GM23248 (cell line): ENCODE measurements at places on chromosomes 4 and X. TPM values are rescaled to one million over a fixed set of nuclear protein-coding genes. Genes with fewer than 3 reads are reported as not detected.
A peak's percentile ranks its signal among the peaks of the same experiment; 100 is the strongest.

PNMA3 gene
- polyA plus RNA-seq = not detected in 2 replicates

BEX1 gene
- polyA plus RNA-seq = 79.4 and 79.9 TPM in 2 replicates

CENPVL3 gene
- polyA plus RNA-seq = not detected in 2 replicates

GYPE gene
- polyA plus RNA-seq = 4.0 and 4.7 TPM in 2 replicates

MAGEA3 gene
- polyA plus RNA-seq = not detected in 2 replicates

PLXNA3 gene
- polyA plus RNA-seq = 26.7 and 35.1 TPM in 2 replicates

SH3D19 gene
- polyA plus RNA-seq = 29.1 and 36.5 TPM in 2 replicates

ARHGAP24 gene
- polyA plus RNA-seq = 21.9 and 24.1 TPM in 2 replicates

FRMD7 gene
- not detected in 2 replicates for polyA plus RNA-seq

LRIT3 gene
- not detected in 2 replicates for polyA plus RNA-seq

GRCh38 chr4:113971706-113972360 is 7.6 kb downstream of the ARSJ start:
- H3K36me3 ChIP-seq = 0 out of 2 replicates have a peak, but pooled peaks cover 6% of the 10 kb centered on the region
- peaks cover 49% of the 10 kb centered on the region for H3K4me1 ChIP-seq
- DNase-seq = peak; percentile 75
- no peaks in the 10 kb centered on the region for H3K27me3 ChIP-seq

- H3K27ac ChIP-seq = no peak overlapping the region
- no peaks in the 10 kb centered on the region for H3K36me3 ChIP-seq
- H3K4me1 ChIP-seq = 0 out of 2 replicates have a peak, but pooled peaks cover 4% of the 10 kb centered on the region
- H3K4me3 ChIP-seq = no peak overlapping the region
- peak; percentile 60 for DNase-seq
These were observed 99.2 kb downstream of the PSAPL1 start for GRCh38 chr4:7335344-7336066.

- H3K4me3 ChIP-seq = no peak overlapping the region
- no peak overlapping the region for H3K27ac ChIP-seq
- H3K27me3 ChIP-seq = no peaks in the 10 kb centered on the region
- no peaks in the 10 kb centered on the region for H3K36me3 ChIP-seq
These were observed 230.6 kb downstream of the PCDH7 start for GRCh38 chr4:30950737-30951136.

DNA sequence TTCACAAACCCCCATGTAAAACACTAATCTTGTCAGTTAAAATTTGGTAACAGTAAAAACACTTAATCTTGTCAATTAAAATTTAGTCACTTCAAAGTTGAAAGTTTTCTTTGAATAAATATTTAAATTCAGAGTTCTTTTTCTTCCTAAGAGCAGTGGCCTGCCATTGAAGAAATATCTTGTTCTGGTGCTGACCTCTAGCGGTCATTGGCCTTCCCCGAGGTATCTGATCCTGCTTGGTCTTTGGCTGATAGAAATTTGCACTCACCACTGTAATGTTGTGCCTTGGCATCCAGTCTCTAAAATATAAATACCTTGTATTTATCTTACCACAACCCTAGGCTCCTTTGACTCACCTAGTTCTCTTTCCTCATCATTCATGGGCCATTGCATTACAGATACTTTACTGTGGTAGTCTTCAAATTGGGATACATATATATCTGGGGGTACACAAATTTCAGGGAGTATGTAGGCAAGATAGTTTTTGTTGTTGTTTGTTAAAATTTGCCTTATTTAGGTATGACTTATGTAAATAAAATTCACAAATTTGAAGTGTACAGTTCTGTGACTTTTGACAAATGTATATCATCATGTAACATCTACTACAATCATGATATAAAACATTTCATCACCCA is 6.7 kb upstream of the ART3 start:
- H3K4me3 ChIP-seq = no peak overlapping the region
- no peak overlapping the region for H3K27ac ChIP-seq
- no peaks in the 10 kb centered on the region for H3K27me3 ChIP-seq

GRCh38 chr4:23805450-23805851 is 84.4 kb downstream of the PPARGC1A start:
- H3K36me3 ChIP-seq = no peaks in the 10 kb centered on the region
- H3K4me1 ChIP-seq = no peaks in the 10 kb centered on the region
- H3K4me3 ChIP-seq = no peak overlapping the region
- no peak for DNase-seq

DNA sequence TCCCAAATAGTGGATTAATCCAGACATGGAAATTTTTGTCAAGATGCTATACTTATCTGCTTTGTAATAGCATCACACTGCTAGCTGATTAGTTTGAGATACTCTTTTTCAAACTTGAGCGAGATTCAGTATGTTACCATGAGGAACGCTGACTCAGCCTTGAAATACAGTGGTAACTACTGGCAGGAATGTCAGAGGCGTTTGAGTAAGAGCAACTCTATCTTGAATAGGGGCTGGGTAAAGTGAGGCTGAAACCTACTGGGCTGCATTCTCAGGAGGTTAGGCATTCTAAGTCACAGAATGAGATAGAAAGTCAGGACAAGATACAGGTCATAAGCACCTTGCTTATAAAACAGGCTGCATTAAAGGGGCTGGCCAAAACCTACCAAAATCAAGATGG is 2519.6 kb downstream of the ARAP2 start:
- peaks cover 10% of the 10 kb centered on the region; the same call in 1 of the 2 replicates for H3K4me1 ChIP-seq
- no peak overlapping the region for H3K27ac ChIP-seq
- no peaks in the 10 kb centered on the region for H3K27me3 ChIP-seq

DNA sequence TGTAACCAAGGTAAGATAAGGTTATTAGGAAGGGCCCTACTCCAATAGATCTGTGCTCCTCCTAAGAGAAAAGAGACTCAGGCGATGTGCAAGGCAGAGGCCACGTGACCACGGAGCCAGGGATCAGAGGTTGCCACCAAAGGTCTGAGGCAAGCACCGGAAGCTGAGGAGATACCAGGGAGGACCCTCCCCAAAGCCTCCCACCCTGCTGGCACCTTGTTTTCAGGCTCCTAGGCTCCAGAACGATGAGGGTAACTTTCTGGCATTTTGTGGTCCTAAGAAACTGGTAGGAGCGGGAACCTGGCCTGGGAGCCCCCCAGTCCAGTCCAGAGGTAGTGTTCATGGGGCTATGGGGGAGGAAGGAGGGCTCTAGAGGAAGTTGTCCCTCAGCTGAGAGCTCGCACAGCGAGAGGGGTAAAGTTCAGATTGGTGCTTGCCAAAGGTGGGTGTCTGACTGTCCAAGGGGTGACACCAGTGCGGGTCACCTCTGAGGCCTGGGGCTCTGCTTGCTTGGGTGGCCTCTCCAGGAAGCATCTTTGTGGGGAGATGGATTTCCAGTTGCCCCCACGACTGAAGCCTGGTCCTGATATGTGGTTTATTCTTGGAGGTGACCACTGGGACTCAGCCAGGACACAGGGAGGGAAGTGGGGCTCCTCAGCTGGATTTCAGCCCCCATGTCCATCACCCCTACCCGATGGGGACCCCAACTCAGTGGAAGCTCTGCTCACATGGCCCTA is 7.5 kb upstream of the LETM1 start:
- no peaks in the 10 kb centered on the region for H3K36me3 ChIP-seq
- no peaks in the 10 kb centered on the region for H3K27me3 ChIP-seq
- DNase-seq = no peak
